ENCODE measurements at places on chromosomes 11 and 22.

DNA sequence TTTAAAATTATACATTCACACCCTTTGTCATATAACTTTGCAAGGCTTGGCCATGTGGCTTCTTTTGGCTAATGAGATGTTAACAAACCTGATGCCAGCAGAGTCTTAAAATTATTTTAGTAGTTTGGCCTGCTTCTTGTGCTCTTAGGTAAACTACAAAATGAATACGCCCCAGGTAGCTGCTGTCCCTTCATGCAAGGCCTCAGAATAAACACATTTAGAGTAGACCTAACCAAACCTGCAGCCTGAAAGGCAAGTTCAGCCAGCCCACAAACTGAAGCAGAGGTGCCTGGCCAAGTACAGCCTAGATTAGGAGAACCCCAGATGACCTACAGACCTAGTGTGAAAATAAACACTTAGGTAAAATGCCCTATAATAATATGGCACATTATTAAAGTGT is 50.2 kb downstream of the PHF21A start:
- DNase-seq: no peak

GRCh38 chr22:43439368-43440103 is 27.7 kb downstream of the MPPED1 start:
- no peak for DNase-seq

DNA sequence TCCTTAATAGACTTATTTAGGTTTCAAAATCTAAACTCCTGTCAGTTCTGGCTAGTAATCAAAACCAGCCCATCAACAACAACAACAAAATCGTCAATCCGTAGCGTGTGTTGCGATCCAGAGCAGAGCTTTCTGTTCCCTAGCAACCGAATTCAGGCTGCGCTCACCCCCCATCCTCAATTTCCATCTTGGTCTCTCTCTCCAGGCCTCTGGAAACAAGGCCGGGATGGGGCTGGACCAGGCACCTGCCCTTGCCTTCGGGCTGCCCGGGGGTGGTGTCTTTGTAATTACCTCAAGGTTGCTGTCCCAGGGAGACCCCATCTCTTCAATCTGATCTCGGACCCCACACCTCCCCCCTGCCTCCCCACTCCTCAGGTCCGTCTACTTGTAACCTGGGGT is 1341.5 kb downstream of the BRD1 start:
- no peak for DNase-seq

DNA sequence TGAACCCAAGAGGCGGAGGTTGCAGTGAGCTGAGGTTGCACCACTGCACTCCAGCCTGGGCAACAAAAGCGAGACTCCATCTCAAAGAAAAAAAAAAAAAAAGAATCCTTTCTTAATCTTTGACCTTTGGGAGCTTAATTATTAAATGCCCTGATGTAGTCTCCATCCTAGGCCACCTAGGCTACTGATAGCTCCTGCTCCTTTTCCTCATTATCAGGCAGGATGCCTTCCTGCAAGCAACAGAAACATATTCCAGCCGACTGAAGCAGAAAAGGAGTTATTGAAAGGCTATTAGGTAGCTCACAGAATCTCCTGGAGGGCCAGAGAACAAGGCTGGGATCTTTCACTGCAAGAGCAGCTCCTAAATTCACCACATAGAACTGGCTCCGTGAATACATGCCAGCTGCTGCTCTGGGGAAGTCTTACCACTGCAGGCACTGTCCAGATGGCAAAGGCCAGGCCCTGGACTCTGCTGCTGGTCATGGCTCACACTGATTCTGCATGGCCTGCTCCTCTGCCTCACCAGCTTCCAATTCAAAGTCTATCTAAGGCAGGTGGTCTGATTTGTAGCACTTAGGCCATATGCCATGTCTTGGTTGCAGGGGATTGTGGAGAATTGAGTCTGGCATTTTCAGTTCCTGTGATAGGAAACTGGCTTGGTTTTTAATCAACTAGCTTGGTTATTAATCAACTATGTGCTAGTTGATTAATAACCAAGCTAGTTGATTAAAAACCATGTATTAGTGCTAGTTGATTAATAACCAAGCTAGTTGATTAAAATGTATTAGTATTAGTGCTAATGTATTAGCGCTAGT is 26.0 kb upstream of the POLD3 start:
- DNase-seq: no peak

Data from NCI-H510A treated with DMSO at 0.1 percent for 48 hours (cell line).